Right renal pelvis (tissue), 4 donors: ENCODE measurements at places on chromosomes 5 and 9. TPM values are rescaled to one million over a fixed set of nuclear protein-coding genes. Genes with fewer than 3 reads are reported as not detected.

Gene ACTBL2
- polyA plus RNA-seq: not detected

Gene NUP188
- 41.4 TPM for polyA plus RNA-seq

Gene WHRN
- 10.6 TPM for polyA plus RNA-seq

- DNase-seq: no peak
These were observed 23.0 kb downstream of the RFX3 start for GRCh38 chr9:3502560-3503398.

- DNase-seq: no peak
These were observed 34.5 kb downstream of the FGF18 start for GRCh38 chr5:171453988-171454387.
